ENCODE measurements at places on chromosomes 16 and 17. TPM values are rescaled to one million over a fixed set of nuclear protein-coding genes. Genes with fewer than 3 reads are reported as not detected.

GRCh38 chr17:31581491-31581890, 190.0 kb downstream of the RAB11FIP4 start:
- DNase-seq = no peak

DNA sequence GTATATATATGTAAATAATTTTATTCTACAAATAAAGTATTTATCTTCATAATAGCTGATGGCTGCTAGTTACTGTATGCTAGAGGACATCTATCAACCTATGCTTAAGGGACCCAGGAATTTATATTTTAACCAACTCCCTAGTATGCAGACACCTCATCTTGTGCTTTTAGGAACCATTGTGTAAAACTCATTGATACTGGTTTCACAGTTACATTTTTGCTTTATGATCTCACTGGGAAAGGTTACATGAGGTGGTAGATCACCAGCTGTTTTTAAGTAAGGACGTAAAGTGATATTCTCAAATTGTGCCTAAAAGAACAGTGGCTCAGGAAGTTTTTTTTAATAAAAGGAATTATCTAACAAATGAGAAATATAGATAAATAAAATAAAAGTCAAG, 56.4 kb downstream of the VMP1 start:
- DNase-seq = no peak

GRCh38 chr16:72469932-72470331, 298.0 kb upstream of the PMFBP1 start:
- no peak for DNase-seq

DNA sequence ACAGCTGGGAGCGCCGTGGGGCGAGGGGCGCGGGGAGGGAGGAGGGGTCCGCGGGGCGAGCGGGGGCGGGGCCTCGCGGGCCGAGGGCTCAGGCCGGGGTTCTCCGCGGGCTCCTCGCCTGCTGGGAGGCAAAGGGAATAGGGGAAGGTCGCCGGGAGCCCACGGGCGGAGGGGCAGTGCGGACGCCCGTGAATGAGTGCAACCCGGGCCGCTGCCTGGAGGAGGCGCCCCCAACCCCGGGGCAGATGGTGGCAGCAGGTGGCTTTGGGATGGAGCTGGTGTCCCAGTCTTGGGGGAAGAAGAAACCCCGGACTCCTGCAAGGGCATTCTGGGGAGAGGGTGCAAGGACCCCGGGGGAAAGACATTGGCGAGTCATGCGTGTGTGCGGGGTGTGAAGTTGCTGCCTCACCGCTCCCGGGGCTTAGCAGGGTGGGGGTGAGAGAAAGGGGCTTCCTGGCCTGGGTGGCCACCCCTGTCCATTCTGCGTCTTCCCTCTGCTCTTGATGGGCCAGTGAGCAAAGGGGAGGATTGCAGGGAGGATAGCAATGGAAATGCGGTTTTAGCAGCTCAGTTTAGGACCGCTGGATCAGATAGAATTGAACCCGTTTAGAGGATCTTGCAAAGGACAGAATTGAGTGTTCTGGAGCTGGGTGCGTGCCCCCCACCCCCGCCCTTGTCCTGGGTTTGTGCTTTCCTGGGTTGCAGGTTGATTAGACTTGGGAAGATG, 526 bp downstream of the KIAA0513 start:
- no peak for DNase-seq

DNA sequence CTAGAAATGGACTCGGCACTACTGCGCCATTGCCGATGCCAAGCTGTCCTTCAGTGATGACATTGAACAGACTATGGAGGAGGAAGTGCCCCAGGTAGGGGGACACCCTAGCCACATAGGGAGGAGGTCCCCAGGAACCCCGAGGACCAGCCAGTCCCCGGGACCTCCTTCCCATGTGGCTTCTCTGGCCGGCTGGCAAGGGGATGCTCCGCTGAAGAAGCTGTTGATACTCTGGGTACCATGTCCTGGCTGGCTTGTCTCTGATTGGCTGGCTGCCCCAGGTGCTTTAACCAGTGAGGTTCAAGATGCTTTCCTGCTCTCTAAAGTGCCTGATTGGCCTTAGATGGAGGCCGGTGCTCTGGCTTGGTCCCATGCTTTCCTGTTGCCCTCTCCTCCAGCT, 103.6 kb downstream of the SDR42E1 start:
- DNase-seq = no peak

- no peak for DNase-seq
These were observed 96.2 kb upstream of the DNAH17 start for GRCh38 chr17:78673395-78673794.

The GLIS2 gene
- polyA plus RNA-seq = 51.0 TPM

The RBBP6 gene
- 71.1 TPM for polyA plus RNA-seq

- DNase-seq = no peak
These were observed 35.7 kb upstream of the MYLK3 start for GRCh38 chr16:46783800-46784199.

The SEPHS2 gene
- polyA plus RNA-seq = 91.7 TPM

GRCh38 chr16:68743664-68744063, 6.6 kb downstream of the CDH1 start:
- no peak for DNase-seq

The MFSD11 gene
- polyA plus RNA-seq = 27.6 TPM

- DNase-seq = no peak
These were observed 171.4 kb downstream of the COPRS start for GRCh38 chr17:31687505-31688126.

The KCNG4 gene
- polyA plus RNA-seq = 0.05 TPM

The AGRP gene
- polyA plus RNA-seq = not detected

GRCh38 chr16:19179546-19180490, 11.8 kb downstream of the SYT17 start:
- no peak for DNase-seq

DNA sequence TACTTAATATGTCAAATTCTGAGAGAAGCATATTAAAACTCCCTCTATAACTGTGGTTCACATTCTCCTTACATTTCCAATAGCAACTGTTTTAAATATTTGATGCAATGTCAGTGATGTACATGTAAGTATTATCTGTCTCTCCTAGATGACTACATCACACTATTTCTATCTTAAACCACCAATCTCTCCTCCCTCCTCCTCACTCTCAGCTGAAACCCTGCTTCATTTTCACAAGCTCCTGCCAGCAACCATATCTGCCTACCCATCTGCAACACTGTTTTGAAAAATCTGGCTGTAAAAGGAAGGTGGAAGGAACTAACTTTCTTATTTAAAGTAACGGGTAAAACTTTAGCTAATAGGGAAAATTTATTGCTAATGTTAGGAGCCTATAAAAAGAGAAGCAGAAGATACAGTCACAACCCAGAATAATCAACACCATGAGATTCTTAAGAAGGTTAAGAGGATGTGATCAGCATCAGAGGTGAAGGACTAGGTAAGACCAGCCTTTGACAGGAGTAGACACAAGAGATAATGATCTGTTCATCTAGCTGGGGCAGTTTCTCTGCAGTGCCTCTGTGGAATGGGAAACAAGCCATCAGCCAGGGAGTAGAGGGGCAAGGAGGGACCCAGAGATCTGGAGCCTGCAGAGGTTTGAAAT, 31.0 kb downstream of the MYH10 start:
- no peak for DNase-seq

DNA sequence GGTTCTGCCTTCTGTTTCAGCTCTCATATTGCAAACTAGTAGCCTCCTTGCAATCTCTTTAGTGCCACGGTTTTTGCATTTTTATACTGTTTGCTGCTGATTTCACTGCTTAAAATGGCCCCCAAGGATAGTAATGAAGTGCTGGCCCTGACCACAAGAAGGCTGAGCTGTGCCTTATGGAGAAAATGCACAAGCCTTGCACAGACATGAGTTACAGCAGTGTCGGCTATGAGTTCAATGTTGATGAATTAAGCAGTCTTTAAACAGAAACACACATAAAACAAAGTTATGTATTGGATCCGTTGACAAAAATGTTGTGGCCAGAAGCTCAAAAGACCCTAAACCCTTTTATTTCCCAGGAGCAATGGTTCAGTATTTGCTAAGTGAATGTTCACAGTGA, 210.6 kb upstream of the DYNLRB2 start:
- peak; percentile 29 for DNase-seq

DNA sequence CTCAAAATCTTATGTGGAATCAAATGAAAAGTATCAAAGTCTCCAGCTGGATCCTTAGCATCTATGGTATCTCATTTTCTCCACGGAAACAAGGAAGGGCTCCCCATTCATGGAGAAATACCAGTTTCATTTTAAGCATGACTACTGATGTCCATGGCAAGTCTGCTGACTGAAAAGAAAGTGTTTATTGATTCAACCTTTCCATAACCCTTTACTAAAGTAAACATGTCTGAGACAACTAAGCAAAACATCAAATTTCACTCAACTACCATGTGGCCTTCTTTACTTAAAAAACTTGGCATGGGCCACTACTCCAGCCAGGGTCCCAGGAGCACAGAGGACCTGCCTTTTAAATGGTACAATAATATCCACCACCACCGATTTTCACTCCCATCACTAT, 928.0 kb upstream of the SOX9 start:
- no peak for DNase-seq

The CCDC40 gene
- 12.1 TPM for polyA plus RNA-seq

The OTOP2 gene
- not detected for polyA plus RNA-seq

GRCh38 chr16:53503991-53504663, 1.1 kb upstream of the AKTIP start:
- peak; percentile 48 for DNase-seq

DNA sequence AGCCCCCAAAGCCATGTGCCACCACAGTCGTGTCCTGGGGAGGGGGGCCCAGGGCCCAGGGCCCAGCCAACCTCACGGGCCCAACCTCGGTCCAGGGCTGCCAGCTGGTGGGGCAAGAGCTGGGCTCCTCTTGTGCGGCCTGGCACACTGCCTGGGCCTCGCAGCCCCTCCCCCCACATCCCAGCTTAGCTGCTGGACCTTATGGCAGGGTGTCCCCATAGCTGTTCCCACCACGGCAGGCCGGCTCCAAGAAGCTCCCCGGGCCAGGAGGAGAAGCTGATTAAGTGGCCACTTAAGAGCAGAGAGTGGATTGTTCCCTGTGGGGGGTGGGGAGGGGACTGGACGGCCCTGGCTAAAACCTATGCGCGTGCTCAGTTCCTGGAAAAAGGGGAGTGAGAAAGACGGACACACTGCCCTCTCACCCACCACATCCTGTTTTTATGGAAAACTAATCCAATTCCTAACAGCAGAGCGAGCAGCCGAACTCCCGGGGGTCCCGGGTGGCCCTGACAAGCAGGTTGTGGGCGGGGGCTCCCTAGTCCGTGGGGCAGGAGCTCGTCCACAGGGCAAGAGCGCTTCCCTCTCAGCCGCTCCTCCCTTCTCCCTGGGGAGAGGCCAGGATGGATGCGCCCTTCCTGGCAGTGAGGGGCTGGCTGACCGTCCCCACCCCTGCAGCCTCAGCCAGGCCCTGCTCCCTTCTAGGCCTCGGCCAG, 16.8 kb downstream of the PIEZO1 start:
- no peak for DNase-seq

The TP53TG3F gene
- polyA plus RNA-seq = not detected

The MT1E gene
- 23.9 TPM for polyA plus RNA-seq

GRCh38 chr17:13598353-13599167, 3.2 kb downstream of the HS3ST3A1 start:
- no peak for DNase-seq

The KLHL10 gene
- 0.26 TPM for polyA plus RNA-seq

The SLC12A3 gene
- 49.8 TPM for polyA plus RNA-seq

- no peak for DNase-seq
These were observed 80.6 kb downstream of the TUBD1 start for GRCh38 chr17:59812139-59812538.

GRCh38 chr17:49936386-49936785, 32.6 kb upstream of the DLX4 start:
- no peak for DNase-seq

The SMPD3 gene
- 1.2 TPM for polyA plus RNA-seq

DNA sequence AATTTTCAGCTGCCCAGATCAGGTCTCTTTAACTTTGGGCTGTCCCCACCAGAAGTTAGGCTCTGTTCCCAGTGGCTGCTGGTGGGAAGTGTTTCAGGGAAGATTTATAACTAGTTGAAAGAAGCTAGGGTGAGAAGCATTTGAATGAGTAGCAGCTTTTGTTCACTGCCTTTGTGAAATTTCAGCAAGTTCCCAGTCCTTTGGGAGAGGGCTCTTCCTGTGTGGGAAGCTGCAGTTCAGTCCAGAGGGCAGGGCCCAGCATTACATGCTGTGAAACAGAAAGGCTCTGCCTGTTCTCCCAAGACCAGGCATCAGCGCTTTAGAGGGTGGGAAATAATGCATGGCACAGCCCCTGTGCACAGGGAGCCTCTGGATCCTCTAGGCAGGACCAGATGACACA, 17.8 kb downstream of the PROCA1 start:
- no peak for DNase-seq

The KRT10 gene
- 48.5 TPM for polyA plus RNA-seq

GRCh38 chr16:15983898-15984297, 34.5 kb downstream of the ABCC1 start:
- DNase-seq = no peak

The ERN2 gene
- polyA plus RNA-seq = 0.47 TPM

GRCh38 chr16:53805752-53806151, 101.8 kb downstream of the FTO start:
- DNase-seq = no peak

The SOST gene
- polyA plus RNA-seq = 45.9 TPM

The STAC2 gene
- polyA plus RNA-seq = 3.3 TPM

The GOSR1 gene
- 48.7 TPM for polyA plus RNA-seq

DNA sequence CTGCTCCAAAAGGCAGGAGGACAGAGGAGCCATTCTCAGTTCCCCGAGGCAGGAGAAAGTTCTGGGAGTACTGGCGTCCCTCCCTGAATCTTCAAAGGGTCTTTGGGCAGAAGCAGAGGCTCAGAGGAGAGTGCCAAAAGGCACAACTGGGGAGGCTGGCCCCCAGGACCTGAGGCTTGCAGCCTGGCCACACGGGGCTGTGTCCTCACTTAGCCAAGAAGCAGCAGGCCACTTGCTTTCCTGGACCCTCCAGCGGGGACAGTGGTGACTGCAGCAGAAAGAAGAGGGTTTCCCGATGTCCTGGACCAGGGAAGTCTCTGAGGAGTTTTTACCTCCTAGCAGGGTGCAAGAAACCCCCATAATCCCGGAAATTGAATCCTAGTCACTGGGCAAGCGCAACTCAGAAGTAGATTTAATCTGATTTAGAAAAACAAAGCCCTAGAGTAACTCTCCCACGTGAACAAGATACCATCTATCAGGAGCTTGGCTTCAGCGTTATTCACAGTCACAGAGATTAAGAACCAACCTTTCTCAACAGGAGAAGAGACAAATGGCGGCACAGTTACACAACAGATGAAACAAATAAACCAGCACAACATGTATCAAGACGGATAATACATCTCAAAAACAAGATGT, 25.5 kb upstream of the BCO1 start:
- DNase-seq = no peak

The RNF112 gene
- polyA plus RNA-seq = 1.4 TPM

- no peak for DNase-seq
These were observed 16.3 kb upstream of the MAP3K14 start for GRCh38 chr17:45332989-45333701.

- no peak for DNase-seq
These were observed 141.5 kb downstream of the TRIM37 start for GRCh38 chr17:58965221-58965620.

DNA sequence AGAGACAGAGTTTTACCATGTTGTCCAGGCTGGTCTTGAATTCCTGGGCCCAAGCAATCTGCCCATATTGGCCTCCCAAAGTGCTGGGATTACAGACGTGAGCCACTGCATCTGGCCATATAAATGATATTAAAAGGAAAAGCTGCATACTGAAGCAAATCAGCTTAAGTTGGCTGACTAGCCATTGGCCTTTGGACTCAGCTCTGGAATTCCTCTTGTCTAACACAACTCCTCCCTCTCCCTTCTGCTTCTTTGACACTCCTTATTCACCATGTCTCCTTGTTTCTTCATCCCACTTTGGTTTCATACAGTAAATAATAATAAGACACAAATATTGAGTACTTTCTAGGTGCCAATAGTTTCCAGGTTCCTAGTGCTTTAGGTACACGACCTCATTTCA, 7.5 kb downstream of the KRT12 start:
- DNase-seq = no peak

All from renal cortex interstitium (tissue), 15 donors.